Hippocampal formation (tissue), 2 donors: ENCODE measurements at places on chromosomes 1 and 21.

GRCh38 chr1:116474921-116475849 lies 95.6 kb downstream of the CD58 start:
- DNase-seq, result no peak

GRCh38 chr21:45818276-45818903 lies 163.2 kb upstream of the COL6A1 start:
- no peak for DNase-seq

DNA sequence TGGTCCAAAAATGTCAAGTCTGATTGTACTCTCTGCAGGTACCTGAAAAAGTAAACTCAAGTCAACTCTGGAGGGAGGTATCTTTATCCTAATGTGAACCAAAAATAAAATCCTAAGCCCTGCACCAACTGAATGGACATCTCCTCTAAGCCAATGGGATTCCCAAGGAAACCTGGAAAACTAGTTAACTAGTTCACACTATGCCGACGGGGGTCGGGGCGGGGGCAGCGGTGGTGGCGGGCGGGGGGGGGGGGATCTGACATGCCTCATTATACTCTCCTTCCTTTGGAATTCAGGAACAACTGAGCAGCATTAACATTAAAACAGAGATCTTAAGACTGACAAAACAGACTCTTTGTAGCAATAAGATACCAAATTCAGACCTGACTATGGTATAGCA lies 452.6 kb upstream of the CAMK1G start:
- DNase-seq, result no peak

- DNase-seq, result no peak
These were observed 2.1 kb downstream of the C1orf21 start for GRCh38 chr1:184388971-184389370.

- DNase-seq, result no peak
These were observed 8.6 kb upstream of the TFF1 start for GRCh38 chr21:42374864-42375499.

DNA sequence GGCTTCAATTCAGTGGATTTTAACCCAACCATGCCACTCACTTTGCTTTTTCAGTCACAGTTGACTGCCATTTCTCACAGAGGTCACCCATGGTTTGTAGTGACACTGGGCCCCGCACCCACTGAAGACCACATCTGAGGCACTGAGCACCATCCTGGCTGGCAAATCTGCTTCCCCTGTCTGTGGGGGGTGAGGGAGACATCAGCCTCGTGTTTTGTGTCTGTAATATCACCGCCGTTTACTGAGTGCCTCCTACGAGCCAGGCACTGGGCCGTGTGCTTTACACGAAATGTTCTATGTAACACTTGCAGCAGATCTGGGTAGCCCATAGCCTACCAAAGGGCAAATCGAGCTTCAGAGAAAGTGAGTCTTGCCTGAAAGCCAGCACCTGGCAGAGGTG lies 161.8 kb downstream of the PGBD5 start:
- no peak for DNase-seq

- no peak for DNase-seq
These were observed 264.6 kb upstream of the PROX1 start for GRCh38 chr1:213723187-213723586.

DNA sequence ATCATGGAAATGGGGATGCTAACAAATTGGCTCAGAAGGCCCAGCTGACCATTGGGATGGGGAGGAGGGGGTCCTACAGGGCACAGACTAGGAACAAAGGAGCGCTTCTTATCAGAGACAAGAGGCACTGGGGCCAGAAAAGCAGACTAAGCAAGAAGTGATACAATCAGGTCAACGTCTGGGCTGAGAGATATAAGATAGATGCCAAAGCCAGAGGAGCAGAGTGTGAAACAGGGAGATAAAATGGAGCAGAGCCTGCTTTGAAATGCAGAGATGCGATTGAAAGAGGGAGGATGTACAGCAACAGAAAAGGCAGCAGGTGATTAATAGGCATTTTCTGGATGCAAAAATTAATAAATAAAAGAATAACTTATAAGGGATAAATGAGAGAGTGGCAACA lies 127.5 kb upstream of the SAMSN1 start:
- DNase-seq, result no peak

GRCh38 chr1:36397378-36398230 lies at the start of gene LSM10:
LSM10 (minus strand) TSS chr1:36397908; CDS start chr1:36394129, 3,779 bp downstream.
- peak; percentile 87 for DNase-seq

- DNase-seq, result no peak
These were observed 33.5 kb downstream of the CSMD2 start for GRCh38 chr1:34131396-34132160.

- DNase-seq, result no peak
These were observed 19.3 kb upstream of the ADARB1 start for GRCh38 chr21:45054927-45055612.

DNA sequence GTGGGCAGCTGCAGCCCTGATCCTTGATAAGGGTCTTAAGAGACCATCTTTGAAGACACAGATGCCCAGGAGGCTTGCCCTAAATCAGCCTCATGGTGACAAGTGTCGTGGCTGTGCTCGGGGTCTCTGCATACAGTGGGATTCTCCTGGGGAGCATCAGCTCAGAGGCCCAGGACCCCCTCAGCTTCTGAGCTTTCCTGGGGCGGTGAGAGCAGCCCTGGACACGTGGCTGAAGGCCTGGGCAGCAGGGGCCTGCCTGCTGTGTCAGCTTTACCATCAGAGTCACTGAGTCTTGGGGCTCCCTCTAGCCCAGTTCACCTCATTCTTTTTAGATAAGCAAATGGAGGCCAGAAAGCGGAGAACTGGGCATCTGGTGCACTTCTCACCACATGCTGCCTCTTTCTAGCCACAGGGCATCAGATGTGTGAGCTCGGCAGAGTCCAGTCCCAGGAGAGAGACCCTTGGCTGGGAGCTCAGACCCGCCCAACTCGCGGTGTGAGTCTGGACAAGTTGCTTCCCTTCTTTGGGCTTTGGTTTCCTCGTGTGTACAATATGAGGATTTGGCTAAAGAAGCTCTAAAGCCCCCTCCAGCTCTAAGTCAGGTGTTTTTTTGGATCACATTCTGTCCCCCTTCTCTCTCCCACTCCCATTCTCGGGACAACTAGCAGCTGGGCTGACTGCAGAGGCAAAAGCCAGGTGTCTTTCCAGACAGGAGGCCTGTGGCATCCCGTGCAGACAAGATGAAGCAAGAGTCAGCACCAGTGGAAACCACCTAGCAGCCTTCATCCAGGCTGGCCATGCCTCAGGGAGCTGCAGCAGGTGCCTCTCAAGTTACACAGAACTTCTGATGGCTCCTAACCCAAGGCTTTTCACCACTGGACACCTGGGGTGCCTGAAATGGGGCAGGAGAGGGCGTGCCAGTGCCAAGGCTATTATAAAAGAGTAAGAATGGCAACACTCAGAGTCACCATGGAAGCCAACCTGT lies 119.1 kb downstream of the KCNN3 start:
- no peak for DNase-seq

DNA sequence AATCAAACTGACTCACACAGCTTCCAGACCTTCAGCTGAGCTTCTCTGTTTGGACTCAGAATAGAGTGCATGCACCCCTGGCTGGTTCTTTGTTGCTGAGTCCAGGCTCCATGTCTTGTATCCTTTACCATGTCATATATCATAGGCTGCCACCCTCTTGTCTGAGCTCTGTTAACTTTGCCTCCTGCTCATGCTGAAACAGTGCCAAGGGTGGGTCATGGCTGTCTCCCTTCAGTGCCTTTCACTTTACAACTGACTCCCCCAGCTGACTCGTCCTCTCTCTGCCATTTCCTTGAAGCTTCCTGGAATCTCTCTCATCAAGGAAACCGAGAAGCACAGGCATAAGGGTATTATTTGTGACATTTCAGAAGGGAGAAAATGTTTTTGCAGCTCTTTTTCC lies 885.3 kb downstream of the TTLL7 start:
- no peak for DNase-seq

DNA sequence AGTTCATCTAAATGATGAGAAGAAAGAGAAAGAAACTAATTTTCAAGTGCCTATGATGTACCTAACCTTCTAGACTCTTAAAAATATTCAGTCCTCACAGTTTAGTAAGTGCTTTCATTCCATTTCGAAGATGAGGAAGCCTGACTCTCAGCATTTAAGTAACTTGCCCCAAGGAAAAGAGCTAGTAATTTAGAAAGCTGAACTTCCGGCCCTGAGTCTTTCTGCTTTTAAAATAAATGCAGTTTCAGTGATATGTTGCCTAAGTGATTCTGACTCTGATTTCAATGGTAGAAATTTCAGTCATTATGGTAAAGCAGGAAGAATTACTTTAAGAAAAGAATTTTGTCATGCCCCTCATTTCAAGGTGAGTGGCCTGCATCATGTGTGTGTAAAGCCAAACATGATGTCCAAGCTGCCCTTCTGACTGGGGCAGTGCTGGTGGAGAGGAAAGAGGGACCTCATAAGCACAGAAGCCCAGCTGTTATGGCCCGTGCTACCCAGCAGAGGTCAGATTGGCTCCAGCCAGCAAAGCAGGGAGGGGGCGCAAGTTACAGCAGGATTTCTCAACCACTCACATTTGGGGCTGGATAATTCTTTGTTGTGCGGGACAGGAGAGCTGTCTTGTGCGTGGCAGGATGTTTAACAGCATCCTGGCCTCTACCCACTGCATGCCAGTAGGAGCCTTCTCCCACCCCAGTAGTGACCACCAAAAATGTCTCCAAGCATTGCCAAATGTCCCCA lies 10.7 kb downstream of the ATP1A4 start:
- no peak for DNase-seq

DNA sequence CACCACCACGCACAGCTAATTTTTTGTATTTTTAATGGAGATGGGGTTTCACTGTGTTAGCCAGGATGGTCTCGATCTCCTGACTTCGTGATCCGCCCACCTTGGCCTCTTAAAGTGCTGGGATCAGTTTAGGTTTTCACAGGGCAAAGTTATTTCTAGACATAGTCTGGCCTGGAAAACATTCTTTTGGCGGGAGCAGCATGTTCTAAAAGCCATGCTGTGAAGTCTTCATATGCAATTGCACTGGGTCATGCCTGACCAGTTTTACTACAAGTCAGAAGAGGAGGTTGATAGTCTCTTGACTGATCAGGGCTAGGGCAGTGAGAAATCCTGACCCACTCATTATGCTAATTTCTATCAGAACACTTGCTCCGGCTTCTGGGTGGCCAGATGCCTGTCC lies 131.6 kb upstream of the POU3F1 start:
- DNase-seq, result no peak

GRCh38 chr1:222777977-222778376 lies 36.9 kb upstream of the DISP1 start:
- no peak for DNase-seq
